ENCODE measurements at places on chromosomes 1 and 21.

DNA sequence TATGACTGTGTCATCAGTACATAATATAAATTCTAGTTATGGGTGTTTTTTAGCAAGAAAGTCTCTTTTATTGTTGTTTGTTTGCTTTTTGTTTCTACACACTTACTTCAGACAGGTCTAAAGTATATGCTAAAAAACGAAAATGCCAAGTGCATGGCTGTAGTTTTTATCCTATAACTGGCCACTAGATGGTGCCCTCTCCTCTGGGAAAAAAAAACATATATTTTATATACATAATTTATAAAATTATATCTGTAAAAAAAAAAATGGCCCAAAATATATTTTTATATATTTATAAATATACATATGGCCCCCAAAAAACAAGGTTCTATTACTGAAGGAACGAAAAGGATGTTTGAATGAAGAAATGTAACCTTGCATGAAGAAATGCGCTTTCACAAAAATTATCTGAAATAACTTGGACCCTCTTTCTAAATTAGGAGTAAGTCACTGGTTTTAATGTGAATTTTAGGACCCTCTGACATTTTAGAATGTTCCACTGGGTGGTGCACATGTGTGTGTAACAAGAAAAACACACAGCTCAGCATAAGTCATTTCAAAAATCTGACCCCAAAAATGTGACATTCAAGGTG is 93.5 kb downstream of the TTLL7 start:
- DNase-seq: no peak

GRCh38 chr1:239816081-239816782 is 275.5 kb upstream of the FMN2 start:
- DNase-seq: no peak

GRCh38 chr1:159835862-159836525 is 9.3 kb downstream of the SLAMF8 start:
- DNase-seq: no peak

DNA sequence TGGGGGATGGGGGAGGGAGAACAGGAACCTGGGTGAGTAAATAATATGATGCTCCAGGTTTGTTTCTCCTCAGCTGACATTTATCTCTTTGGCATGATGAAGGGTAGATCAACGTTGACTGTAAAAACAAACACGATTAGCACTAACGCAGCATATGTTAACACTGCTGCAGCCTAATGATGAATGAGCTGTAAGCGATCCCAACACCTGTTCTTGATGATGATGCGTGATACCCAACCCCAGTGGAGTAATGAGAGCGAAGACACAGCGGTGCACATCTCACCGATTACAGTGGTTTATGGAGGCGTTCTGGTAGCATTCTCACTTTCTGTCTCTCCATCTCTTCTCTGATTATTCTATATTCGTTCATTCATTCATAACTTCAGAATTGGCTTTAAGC is 640.4 kb downstream of the USP25 start:
- DNase-seq: no peak

DNA sequence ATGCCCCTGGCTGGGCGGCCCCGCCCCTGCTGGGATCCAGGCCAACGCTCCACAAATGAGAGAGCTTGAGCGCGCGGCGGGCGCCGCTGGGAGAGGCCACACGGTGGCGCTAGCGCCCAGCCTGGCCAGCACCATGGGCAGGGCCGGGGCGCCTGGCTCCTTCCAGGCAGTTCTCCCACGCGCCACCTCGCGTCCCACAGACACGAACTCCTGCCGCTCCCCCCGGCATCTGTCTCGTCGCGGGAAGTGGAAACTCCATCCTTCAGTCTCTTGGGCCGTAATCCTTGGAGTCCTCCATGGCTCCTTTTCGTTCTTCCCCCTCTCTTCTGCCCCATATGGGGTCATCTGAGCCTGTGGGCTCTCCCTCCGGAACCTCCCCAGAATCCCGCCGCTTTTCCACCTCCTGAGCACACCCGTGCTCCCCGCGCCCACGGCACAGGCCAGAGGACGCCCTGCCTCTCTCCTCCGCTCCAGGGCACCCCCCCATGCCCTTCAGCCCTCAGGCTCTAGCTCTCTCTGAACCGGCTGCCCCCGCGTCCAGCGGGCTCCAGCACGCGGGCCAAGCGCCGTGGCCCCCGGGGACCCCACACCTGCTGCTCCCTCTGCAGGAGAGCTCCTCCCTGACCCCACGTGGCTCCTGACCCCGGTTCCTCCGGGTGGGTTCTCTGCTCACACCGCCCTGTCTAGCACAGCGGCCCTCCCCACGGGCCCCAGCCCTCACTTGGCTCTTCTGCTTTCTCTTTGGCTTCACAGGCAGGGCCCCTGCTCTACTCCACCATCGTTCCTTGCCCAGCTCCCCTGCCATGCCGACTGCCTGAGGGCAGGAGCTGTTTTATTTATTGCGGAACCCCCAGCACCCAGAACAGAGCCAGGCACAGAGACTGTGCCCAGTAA is 31.9 kb upstream of the EDN2 start:
- no peak for DNase-seq

GRCh38 chr1:66364578-66365391 is 169.2 kb upstream of the SGIP1 start:
- no peak for DNase-seq

- DNase-seq: no peak
Observed at GRCh38 chr1:90831910-90832309, 114.8 kb upstream of the BARHL2 start.

DNA sequence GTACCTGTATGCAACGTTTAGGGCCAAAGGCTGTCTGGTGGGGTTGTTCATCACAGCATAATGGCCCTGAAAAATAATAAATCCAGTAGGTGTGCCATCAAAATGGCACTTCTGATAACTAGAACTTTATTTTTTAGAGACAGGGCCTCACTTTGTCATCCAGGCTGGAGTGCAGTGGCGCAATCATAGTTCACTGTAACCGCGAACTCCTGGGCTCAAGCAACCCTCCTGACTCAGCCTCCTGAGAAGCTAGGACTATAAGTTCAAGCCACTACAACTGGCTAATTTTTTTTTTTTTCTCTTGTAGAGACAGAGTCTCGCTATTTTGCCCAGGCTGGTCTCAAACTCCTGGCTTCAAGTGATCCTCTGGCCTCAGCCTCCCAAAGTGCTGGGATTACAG is 4.7 kb downstream of the SNAPIN start:
- no peak for DNase-seq

GRCh38 chr1:61436491-61437120 is 288.3 kb downstream of the TM2D1 start:
- no peak for DNase-seq

DNA sequence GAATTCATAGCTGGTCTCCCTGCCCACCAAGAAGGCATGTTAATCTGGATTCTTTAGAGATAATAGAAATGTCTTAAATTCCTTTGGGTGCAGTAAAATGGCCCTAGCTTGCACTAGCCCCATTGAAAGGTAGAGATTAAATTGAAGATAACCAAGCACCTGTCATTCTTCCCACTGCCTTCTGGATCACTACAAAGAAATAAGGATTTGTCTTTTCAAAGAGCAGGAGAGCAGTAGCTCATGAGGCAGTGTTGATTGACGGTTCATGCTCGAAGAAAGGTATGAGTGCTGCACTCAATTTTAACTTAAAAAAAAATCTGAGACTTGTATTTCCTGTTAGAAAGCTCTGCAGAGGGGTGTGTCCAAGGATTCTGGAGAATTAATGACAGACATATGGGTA is 74.9 kb upstream of the F3 start:
- DNase-seq: no peak

- no peak for DNase-seq
Observed at GRCh38 chr1:186456729-186457255, 4.1 kb downstream of the PDC start.

GRCh38 chr1:65836686-65837085 is 44.0 kb downstream of the PDE4B start:
- no peak for DNase-seq

- DNase-seq: no peak
Observed at GRCh38 chr1:26784886-26785285, 2.9 kb upstream of the PIGV start.

DNA sequence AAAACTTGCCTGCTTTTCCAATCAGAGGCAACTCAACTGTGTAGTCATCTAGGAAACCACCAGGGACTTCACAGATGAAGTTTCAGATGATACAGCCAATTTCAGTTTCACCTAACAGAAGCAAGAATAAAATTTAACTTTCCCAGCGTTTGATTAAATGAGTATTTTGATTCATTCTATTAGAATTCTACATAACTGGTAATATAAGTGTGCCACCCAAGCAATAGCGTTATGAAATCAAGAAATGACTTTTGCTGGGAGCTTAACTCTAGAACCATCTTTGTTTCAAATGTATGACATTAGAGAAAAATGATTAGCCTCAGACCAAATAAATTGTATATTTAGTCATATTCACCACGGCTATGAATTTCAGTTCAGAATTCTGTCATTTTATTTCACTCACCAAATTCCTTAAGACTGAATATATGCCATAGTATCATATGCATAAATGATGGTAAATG is 239.3 kb downstream of the NRIP1 start:
- no peak for DNase-seq

GRCh38 chr1:204960306-204961125 is 82.5 kb upstream of the CNTN2 start:
- DNase-seq: no peak

GRCh38 chr1:233597489-233597901 is 16.4 kb upstream of the KCNK1 start:
- DNase-seq: no peak

- DNase-seq: no peak
Observed at GRCh38 chr1:87869567-87869966, 540.9 kb downstream of the LMO4 start.

- DNase-seq: no peak
Observed at GRCh38 chr1:202304375-202304774, 37.4 kb downstream of the UBE2T start.

- DNase-seq: peak; percentile 82
Observed at GRCh38 chr1:23559136-23559984, at the start of gene ID3. TSS of gene ID3 (minus strand) at chr1:23559501. CDS start at chr1:23559426, 75 bp downstream.

- DNase-seq: no peak
Observed at GRCh38 chr1:170017478-170017877, 57.0 kb downstream of the KIFAP3 start.

GRCh38 chr1:214029796-214030195 is 42.0 kb downstream of the PROX1 start:
- DNase-seq: no peak

GRCh38 chr1:27052527-27052926 is 39.9 kb upstream of the TENT5B start:
- DNase-seq: no peak

DNA sequence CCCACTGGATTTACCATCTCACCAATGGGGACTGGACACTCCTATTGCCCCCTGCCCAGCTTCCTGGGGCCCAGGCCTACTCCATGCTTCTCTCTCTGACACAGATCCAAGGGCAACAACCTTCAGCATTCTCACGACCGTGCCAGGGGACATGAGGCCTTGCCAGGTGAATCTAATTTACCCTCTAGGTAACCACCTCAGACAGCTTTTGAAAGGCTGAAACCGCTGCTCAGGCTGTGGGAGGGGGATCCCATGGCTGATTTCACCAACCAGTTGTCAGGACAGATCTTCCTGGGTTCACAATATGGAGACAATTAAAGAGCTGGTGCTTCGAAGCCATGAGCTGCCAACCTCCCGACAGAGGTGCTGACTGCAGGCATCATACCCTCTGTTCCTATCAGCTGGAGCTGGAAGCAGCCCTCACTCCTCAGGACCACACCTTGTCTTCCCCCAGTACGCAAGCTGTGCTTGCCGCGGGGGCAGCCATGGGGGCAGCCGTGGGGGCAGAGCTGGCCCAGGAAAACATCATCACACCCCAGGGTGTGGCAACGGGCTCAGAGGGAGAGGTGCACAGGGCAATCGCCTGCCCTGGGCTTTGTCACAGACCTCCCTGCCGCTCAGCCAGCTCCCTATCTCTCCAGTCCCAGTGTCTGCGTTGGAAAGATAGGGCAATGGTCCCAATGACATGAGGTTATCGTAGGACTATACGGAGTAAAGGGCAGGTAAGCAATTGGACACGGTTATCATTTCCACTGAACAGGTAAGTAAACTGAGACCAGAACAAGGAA is 120.2 kb downstream of the DMRTB1 start:
- DNase-seq: no peak

GRCh38 chr1:11301601-11302000 is 28.6 kb downstream of the UBIAD1 start:
- DNase-seq: no peak

DNA sequence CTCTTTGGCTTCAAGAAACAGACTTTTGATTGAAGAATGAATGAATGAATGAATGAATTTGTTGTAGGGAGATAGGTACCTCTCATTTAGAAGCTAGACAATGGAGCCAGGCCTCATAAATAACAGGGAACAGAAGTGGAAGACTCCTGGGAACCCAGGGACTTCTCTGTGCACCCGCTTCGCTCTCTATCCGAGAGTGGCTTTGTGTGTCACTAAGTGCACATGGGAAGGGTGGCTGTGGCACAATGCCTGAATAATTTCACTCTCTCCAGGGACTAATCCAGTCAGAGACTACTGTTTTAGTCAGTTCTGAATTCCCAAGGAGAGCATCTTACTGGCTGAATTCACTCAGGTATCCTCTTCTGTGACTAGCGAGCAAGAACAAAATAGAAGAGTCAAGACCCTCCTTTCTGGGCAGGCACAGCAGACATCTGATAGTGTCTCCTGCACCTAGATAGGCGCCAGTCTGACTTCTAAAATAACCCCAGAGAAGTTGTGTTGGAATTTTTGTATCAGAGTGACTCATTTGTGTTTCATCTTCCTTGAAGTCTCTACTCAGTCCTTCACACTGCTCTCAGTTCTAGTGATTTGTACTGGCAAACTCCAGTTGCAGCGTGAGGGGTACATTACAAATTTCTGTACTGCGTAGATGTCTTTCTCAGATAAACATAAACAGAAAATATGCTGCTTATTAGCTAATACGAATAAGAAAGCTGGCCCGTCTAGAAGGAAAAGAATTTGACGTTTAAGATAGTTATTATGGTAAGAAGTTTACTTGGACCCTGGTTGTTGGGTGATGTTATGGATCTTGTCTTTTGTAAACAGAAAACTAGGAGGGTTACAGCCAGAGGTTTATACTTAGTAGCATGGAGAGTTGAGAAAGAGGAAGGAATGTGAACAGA is 34.0 kb downstream of the BACH1 start:
- no peak for DNase-seq

- no peak for DNase-seq
Observed at GRCh38 chr1:159141584-159142390, 29.6 kb upstream of the CADM3 start.

GRCh38 chr1:35850051-35850450 is 33.0 kb upstream of the AGO1 start:
- DNase-seq: no peak

DNA sequence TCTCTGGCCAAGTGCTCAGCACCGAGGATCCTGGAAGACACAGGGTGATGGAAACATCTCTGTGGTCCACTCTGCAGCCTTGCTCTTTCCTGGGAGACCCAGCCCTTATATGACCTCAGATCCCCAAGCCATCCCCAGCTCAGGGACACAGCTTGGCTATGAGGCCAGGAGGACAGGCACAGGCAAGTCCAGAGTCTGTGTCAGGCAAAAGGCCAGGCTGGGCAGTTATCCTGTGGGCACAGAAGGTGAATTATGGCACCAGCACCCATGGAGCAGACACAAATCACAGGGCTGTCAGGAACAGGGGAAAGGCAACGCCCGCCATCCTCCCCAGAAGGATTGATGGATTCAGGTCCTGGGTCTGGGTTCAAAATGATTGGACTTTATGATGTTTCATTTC is 52.1 kb upstream of the SCMH1 start:
- no peak for DNase-seq
